ENCODE measurements at places on chromosomes 3 and 15.

- DNase-seq, result no peak
Observed at GRCh38 chr15:85872125-85872524, 77.4 kb upstream of the KLHL25 start.

- DNase-seq, result no peak
Observed at GRCh38 chr3:65448120-65448519, 590.6 kb downstream of the MAGI1 start.

DNA sequence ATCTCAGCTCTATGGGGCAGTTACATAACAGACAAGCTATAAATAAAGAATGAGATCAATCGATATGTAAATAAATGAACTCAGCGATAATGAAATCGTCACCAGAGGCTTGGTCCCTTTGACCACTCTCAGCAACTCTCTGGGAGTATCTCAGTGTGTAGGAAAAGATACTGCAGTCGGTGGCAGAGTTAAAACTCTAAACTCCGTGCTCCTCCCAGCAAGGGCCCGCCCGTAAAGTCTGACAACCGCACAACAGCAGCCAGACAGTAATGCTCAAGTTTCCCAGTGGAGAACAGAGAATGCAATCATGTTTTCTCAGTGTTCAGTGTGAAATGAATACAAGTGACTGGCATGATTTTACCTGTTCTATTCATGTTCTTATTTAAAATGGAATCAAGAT lies 28.3 kb upstream of the IGF1R start:
- DNase-seq, result no peak

DNA sequence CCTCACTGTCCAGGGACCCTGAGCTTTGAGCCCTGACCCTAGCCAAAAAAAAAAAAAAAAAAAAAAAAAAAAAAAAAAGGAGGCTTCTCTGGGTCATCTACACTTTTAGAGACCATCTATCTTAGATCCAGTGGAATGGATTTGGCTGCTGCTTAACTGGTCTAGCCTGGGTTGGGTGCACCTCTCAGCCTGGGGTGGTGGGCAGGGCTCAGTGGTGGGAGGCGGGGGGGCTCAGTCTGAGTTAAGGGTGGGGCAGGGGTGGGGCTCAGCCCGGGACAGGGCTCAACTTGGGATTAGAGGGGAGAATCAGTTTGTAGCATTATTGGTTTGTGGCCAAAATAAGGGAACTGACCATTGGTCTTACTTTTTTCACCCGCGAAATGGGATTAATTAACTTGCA lies 139.2 kb downstream of the TPRA1 start:
- DNase-seq, result no peak

GRCh38 chr3:131543714-131544113 lies 40.9 kb upstream of the MRPL3 start:
- no peak for DNase-seq

- DNase-seq, result no peak
Observed at GRCh38 chr15:60912984-60913697, 316.0 kb downstream of the RORA start.

DNA sequence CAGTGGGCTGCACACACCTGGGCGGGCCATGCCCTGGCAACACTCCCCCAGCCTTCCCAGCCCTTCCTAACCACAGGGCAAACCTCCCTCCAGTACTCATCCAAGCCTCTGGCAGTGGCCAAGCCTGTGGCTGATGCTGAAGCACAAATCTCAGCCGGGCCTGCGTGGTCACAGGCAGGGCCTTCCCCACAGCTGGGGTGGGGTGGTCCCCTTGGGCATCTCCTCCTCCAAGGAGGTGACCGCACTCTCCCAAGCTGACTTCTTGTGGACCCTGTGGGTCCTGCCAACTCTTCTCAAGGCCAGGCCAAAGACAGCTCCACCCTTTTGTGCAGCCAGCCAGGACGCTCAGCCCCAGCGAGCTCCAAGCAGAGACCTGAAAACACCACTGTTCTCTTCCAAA lies 21.4 kb downstream of the GRAMD2A start:
- no peak for DNase-seq

GRCh38 chr3:134468519-134468918 lies 17.3 kb downstream of the ANAPC13 start:
- no peak for DNase-seq

- DNase-seq, result peak; percentile 11
Observed at GRCh38 chr3:156448300-156448699, 106.6 kb downstream of the SSR3 start.

- no peak for DNase-seq
Observed at GRCh38 chr3:138842483-138843188, 7.9 kb upstream of the PIK3CB start.

DNA sequence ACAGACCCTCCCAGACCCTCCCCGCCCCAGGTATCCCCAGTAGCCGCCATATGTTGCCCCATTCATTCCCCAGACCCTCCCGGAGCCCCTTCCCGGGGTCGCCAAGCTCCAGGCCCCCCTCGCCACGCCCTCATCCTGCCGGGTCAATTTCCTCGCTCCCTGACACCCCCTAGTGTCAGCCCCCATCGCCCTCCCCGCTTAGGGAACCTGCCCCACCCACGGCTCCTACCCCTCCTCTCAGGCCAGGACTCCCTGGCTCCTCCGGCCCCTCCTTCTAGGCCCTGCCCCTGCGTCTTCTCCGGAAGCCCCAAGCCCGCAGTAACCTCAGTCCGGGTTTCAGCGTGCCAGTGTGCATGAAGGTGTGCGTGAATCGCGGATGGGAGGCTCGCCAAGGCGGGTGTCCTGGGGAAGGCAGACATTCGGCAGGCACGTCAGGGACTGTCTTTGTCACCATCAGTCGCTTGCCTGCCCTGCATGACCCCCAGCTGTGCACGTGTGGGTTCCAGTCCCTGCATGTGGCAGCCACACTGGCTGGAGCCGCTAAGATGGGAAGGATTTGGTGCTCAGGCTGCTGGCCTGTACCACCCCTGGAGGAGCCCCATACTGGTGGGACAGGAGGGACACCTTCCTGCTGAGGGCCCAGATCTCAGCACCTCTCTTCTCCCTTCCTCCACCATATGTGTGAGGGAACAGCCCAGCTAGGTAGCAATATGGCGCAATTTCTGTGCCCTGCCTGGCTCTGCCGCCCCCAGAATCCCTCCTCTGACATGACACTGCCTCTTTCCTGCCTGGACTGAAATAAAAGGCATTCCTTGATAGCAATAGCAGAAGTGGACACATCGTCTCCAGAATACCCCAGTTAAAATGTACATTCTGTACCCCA lies 693 bp downstream of the DISP2 start:
- DNase-seq, result no peak

GRCh38 chr3:113179235-113179824 lies 32.0 kb upstream of the BOC start:
- no peak for DNase-seq

DNA sequence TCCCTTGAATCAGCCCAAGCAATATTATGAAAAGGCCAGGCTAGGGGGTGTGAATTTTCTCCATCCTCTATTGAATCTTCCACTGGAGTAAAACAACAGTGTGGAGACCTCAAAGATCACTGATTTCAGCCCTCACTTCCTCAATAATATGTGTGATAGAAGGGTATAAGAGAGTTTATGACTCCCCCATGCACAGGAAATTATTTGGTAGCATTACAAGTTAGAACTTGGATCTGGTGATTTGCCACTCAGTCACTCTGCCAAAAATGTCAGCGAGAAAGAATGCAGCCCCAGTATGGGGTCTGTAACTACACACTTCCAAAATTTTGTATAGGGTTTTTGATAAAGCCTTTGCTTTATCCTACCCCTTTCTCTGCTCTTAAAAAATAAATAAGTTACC lies 81.0 kb upstream of the KCNMB2 start:
- DNase-seq, result no peak

DNA sequence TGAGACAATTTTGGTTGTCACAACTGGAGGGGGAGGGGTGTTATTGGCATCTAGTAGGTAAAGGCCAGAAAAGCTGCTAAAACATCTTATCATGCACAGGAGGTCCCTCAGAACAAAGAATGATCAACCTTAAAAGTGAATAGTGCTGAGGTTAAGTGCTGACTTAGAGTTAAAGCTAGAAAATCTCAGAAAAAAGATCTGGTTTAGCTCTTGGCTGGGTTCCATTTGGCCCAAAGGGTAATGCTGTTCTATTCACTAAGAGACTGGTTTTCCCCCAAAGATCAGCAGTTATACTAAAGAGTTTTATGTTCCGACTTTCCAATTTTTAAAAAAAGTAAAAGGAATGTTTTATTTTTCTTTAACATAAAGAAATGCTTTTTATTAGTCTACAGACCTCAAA lies 15.6 kb downstream of the DCBLD2 start:
- DNase-seq, result no peak

DNA sequence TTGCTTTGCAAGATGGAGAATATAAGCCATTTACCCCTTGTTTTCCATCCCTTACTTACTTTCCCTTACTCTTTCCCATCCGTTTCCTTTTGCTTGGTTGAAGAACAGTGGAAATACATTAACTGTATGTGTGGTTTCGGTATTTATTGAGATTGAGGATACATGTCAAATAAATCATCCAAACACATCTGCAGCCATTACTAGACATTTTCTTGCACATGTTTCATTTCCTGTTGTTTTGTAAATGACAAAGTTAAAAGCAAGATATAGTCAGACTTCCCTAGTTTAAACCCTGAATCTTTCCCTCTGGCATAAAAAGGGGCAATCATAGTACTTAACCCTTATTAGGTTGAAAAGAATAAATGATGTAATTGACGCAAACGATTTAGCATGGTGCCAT lies 82.1 kb upstream of the BCHE start:
- no peak for DNase-seq

DNA sequence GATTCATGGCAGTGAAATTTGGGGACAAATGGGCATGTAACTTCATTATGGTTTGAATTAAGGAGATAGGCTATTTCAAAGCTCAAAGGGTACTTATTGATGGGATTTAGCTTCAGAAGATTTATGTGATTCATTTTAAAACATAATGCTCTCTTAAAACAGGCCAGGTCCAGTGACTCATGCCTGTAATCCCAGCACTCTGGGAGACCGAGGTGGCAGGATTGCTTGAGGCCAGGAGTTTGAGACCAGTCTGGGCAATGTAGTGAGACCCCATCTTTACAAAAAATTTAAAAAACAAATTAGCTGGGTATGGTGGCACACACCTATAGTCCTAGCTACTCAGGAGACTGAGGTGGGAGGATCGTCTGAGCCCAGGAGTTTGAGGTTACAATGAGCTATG lies 11.5 kb downstream of the THAP10 start:
- DNase-seq, result no peak

DNA sequence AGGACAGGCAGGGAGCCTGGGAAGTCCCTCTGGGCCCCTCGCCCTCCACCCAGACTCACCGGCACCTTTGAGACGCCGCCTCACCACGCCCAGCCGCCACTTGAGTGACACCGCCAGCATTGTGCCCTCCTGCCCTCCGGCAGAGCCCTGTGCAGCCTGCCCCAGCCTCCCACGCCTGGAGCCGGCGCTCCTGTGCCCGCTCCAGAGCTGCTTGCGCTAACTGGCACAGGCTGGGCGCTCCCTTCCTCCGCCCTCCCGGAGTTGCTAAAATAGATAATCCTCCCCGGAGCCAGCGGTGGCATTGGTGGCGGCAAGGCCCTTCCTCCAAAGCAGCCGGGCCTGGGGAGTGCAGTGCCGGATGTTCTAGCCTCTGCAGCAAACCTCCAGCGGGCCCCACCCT lies 15.7 kb upstream of the GRIP2 start:
- no peak for DNase-seq

DNA sequence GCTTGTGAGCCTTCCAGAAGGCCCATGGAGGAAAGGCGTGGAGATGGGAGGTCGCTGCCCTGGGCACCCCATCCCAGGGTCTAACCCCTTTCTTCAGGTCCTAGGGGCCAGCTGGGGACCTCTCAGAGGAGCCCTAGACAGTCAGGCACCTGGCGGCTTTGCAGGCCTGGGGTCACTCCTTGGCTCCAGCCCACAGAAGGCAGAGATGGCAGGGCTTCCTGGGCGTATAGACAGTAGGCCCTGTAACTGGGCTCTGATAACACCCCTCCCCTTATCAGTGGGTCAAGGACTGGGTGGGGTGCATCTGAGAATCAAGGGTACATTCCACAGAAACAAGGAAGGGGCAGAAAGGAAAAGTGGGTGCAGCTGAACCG lies 16.7 kb downstream of the ZDHHC19 start:
- no peak for DNase-seq

- DNase-seq, result no peak
Observed at GRCh38 chr15:93920204-93920603, 311.2 kb upstream of the MCTP2 start.

DNA sequence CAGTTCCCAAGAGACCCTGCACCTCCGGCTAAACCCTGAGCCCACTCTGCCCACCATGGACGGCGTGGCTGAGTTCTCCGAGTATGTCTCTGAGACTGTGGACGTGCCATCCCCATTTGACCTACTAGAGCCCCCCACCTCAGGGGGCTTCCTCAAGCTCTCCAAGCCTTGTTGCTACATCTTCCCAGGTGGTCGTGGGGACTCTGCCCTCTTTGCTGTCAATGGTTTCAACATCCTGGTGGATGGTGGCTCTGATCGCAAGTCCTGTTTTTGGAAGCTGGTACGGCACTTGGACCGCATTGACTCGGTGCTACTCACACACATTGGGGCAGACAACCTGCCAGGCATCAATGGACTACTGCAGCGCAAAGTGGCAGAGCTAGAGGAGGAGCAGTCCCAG lies 4.0 kb downstream of the MAP1A start:
- DNase-seq, result no peak

GRCh38 chr3:123002100-123002748 lies 25.3 kb downstream of the SEMA5B start:
- no peak for DNase-seq

GRCh38 chr3:156176048-156176447 lies 55.7 kb downstream of the KCNAB1 start:
- DNase-seq, result no peak

GRCh38 chr15:83971992-83972391 lies 263.6 kb upstream of the GOLGA6L4 start:
- DNase-seq, result no peak

GRCh38 chr3:70738291-70738681 lies 425.8 kb upstream of the MDFIC2 start:
- no peak for DNase-seq

DNA sequence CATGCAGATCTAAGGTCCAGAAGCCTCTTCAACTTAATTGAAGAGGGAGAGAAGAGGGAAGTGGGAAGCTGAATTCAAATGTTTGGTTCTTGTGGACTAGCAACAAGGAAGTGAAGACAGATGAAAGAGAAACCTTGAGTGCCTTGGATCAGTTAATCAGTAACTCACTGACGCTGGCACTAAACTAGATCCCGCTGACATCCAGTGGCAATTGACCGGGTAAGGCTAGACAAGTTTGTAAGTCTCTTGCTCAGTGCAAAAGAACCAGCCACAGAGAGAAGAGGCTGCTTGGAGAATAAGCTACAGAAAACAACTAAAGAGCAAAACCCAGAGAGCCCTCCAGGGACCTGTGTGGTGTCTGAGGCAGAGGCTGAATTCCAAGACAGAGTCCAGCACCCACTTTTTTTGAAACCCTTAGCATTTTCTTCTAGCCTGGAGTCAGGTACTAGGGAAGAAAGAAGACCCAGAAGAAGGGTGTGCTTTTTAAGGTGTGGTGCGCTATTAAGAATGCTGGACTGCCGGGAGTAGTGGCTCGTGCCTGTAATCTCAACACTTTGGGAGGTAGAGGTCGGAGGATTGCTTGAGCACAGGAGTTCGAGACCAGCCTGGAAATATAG lies 6.9 kb downstream of the PLCH1 start:
- DNase-seq, result no peak

All from activated CD4-positive, alpha-beta T cell treated with anti-CD3 and anti-CD28 coated beads, Interleukin-2, amount 50 U/mL, for 24 hours (primary cell).